Myocyte (in vitro differentiated cells): ENCODE measurements at places on chromosomes 4 and X.

GRCh38 chrX:17014216-17014615 is 67.8 kb downstream of the REPS2 start:
- no peak for DNase-seq

DNA sequence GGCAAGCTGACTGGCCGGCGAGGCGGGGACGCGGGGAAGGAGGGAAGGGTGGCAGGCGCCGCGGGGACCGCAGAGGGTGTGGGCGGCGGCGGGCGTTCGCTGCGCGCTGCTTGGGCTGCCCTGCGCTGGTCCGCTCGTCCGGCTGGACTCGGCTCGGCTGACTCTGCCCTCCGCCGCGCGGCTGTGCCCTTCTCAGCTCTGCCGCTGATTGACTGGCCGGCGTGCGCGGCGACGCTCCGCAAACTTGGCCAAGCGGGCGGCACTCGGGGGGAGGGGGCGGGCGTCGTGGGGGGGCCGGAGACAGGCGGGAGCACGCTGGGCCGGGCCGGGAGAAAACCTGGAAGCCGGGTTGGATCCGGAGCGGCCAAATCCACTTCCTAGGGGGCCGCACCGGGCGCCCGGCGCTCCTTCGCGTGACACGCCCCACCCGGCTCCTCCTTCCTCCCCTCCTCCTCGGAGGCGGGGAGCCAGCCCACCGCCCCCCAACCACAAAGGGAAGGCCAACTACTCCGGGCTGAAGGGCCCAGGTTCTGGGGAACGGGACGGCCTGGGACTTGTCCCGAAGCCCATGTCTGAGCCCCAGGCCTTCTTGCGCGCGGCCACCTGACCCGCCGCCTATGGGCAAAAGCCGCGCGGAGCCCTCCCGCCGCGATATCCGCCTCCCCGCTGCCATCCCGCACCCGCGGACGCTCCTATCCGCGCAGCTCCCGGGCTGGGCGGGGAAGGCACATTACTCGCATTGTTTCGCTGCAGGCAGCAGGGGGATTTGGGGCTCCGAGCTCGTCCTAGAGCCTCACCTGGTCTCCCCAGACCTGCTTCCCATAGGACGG is at the start of gene GPC4:
Gene GPC4, minus strand, starts transcription at position 214 of the 830 bp plus-strand sequence. CDS start 524 bp downstream, outside the sequence.
- peak; percentile 51 for DNase-seq

- no peak for DNase-seq
Measured at GRCh38 chr4:146943691-146944375, 1.8 kb downstream of the TTC29 start.

DNA sequence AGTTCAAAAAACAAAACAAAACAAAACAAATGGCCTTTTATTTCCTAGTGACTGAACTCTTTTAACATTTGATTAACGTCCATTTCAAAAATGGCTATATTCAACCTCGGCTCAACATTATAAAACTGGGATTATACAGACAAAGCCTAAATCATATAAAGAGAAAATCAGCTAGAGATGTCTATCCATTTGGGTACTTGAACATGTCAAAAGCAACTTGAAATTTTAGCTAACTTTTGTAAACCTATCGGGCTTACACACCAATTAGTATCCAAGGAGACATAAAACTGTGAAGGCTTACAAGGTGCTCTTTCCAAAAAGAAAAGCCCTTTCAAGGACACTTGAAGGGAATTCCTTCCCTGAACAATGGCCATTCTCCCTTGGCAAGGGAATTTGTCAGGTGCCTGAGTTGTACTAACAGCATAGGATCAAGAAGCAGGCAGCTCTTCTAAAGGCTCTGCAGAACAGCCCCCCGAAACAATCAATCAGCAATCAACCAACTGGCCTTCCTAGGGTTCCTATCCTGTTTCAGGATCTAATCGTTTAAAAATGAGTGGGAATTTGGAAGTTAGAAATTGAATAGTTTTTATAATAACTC is 633.7 kb upstream of the HTR2C start:
- no peak for DNase-seq

- DNase-seq: no peak
Measured at GRCh38 chr4:175622887-175623286, 189.2 kb downstream of the GPM6A start.

- peak; percentile 82 for DNase-seq
Measured at GRCh38 chr4:177596035-177596434, 153.8 kb upstream of the AGA start.

GRCh38 chr4:88661739-88662138 is 35.9 kb downstream of the NAP1L5 start:
- DNase-seq: no peak

DNA sequence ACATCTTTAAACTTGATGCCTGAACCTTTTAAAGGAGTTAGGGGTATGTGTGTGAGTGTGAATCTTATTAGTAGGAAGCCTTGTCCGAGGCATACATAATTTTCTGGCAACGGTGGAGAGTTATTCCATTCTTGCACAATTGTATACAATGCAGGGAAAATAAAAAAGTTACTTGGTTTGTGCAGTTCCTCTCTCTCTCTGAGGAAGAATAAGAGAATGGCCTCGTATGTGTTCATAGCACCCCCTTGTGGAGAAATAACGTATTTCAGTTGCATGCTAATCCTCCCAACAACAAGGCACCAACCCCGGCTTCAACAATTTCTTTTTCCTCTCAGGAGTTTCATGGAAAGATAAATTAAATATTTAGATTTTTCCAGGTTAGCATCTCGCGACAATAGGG is 33.7 kb upstream of the FGF13 start:
- peak; percentile 54 for DNase-seq

- DNase-seq: no peak
Measured at GRCh38 chr4:118814891-118815290, 21.0 kb downstream of the SEC24D start.

DNA sequence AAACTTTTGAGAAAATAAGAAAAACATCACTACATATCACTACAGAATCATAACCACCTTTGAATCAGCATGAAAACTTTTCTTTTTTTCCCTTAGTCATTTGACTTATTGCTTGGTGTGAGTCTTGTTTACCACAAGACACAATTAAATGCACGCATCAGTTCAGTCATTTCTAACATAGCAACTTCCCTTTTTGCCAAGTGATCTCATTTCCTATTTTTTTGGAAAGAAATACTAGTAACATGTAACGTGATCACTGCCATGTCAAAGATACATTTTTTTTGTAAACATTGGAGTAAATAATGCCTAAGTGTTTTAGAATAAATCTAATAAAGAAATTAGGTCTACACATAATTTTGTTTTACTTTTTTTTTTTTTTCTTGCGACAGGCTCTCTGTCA is 5.1 kb upstream of the CXCL8 start:
- no peak for DNase-seq

GRCh38 chr4:155603360-155603891 is 63.2 kb upstream of the GUCY1A1 start:
- DNase-seq: no peak
